NCI-H524 treated with DMSO at 0.1 percent for 48 hours (cell line): ENCODE measurements at places on chromosomes 4 and X.

DNA sequence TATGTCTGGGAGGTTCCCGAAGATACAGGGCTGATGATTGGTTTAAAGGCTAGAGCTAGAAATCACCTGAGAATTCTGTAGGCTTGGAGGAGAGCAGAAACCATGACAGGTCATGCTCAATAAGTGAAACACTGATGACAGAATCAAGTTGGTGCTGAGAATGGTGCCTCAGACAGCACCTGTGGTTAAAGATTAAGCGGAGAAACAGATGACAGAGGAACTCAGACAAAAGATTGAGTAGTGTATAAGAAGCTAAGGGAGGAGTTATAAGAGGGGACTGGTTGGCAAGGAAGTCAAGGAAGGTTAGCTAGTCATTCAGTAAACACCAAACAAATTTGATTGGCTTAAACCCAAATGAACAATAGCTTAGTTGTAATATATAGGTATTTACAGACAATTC is 385.4 kb upstream of the CNKSR2 start:
- no peak for DNase-seq

DNA sequence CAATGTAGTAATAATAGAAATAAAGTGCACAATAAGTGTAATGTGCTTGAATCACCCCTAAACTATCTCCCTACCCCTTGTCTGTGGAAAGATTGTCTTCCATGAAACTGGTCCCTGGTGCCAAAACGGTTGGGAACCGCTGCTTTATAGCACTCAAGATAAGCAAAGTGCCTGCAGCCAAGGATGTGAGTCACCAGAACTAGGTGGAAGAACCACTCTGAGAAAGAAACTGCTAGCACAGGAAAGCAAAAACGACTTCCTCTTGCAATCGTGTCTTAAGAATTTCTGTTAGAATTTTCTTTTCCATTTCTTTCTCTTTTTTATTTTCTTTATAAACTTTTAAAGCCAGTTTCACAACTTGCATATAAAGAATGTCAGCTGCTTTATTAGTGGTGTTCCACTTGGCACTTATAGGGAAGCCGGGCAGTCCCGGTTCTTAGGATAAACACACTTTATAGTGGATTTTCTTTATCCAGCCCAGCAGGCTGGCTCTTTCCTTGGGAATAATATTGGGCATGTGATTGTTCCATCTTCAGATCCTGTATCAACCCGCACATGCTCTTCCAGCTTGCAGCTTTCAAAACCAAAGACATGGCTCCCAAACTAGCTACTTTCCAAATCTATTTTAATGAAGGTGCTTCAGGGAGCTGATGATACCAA is 32.3 kb upstream of the CXCL8 start:
- no peak for DNase-seq

DNA sequence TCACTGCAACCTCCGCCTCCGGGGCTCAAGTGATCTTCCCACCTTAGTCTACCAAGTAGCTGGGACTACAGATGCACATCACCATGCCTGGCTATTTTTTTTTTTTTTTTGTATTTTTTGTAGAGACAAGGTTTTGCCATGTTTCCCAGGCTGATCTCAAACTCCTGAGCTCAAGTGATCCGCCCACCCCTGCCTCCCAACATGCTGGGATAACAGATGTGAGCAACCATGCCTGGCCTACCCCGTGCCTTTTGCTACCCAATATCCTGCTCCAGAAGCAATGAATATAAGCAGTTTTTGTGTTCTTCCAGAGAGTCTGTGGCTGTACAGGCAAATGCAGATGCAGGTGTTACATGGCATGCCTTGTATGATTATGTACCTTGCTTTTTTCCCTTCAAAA is 50.5 kb downstream of the TBC1D14 start:
- DNase-seq, result no peak

- no peak for DNase-seq
Observed at GRCh38 chr4:2261110-2261852, 628 bp downstream of the MXD4 start.

DNA sequence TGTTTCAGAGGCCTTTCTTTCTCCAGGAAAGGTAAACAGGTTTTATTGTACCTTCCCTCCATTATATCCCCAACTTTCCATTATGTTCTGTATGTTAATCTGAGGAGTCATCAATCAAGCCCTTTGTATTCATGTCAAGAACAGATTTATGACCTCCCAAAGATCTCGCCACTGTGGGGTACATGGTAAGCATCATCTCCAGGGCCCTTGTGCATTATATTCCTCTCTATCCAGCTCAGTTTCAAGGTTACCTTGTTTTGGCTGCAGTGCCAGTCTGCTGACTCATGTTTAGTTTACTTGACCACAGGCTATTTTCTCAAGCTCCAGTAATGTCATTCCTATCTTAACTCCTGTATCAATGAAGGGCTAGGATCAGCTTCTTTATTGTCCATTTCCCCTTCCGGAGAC is 125.1 kb upstream of the FRMPD4 start:
- DNase-seq, result no peak

DNA sequence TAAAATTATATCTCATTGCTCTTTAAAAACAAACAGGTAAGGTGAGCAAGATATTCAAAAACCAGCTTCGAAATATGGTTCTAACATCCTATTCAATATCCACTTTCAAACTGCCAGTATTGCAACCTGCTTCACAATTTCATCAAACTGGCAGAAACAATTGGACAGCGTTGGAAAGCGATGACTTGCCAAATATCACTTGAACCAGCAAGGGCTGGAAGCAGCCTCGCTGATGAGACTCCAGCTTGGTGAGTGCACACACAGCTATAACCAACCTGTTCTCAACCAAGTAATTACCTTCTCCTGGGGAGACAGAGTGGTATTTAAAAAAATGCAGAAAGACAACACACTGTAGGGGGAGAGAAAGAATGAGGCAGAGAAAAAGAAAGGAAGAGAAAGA is 155.8 kb upstream of the RAI2 start:
- no peak for DNase-seq

DNA sequence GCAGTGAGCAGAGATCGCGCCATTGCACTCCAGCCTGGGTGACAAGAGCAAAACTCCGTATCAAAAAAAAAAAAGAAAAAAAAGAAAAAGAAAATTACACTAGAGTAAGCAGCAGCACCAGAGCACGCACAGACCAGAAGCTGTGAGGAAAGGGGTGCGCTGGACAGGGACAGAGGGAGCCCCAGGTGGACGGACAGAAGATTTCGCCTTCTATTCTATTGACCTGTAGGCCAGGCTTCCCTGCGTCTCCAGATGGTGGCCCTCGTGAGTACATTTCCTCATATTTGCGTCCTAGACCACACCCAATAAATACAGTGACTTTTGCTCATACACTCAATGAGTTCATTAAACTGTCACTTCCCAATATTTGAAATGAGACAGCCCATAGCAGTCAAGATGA is 19.1 kb downstream of the MTNR1A start:
- no peak for DNase-seq

GRCh38 chrX:2577844-2578466 is 77.2 kb upstream of the DHRSX start:
- DNase-seq, result no peak

GRCh38 chr4:95045429-95045828 is 287.7 kb downstream of the BMPR1B start:
- no peak for DNase-seq

DNA sequence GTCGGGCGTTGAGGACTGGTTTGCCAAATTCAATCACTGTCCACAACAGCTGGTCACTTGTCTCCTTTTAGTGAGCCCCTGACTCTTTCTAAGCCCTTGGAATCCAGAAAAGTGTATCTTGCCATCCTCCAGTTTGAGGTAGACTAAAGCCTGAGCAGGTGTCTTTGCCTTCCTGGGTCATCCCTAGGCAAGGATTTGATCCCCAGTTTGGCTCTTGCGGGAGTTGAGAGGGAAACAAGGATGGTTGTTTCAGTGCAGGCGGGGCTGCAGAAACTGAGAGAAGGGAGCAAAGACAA is 2.2 kb upstream of the FGF5 start:
- DNase-seq, result no peak

DNA sequence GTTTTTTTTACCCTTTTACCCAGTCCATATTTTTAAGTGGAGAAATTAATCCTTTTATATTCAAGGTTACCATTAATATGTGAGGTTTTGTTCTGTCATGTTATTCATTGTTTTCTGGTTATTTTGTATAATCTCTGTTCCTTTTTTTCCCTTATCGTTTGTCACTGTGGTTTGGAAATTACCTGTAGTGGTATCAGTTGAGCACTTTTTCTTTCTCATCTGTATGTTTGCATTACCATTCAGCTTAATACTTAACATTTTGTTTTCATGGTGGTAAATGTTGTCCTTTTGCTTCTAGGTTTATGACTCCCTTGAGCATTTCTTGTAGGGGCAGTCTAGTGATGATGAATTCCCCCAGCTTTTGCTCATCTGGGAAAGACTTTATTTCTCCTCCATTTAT is 6.6 kb downstream of the ETDC start:
- DNase-seq, result no peak

DNA sequence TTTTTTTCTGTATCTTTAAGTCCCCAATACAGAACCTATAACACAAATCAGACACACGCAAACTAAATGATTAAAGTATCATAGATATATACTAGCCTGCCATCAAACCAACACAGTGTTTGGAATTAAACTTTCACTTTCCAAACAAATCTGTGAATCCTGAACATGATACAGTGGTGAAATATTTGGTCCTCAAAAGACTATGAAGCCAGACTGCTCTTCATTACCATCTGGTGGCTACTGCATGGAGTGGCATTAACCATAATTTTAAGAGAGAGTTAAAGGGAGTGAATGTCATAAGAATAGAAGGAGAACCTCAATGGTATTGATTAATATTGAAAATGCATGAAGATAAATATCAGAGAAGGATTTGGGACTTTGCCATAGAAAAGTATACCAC is 9.2 kb upstream of the GABRA4 start:
- peak; percentile 15 for DNase-seq

GRCh38 chr4:72207196-72207595 is 175.4 kb downstream of the NPFFR2 start:
- DNase-seq, result no peak

GRCh38 chrX:45714866-45715265 is 514.2 kb upstream of the DIPK2B start:
- DNase-seq, result no peak

GRCh38 chr4:108693211-108693610 is 42.8 kb downstream of the OSTC start:
- DNase-seq, result no peak

- no peak for DNase-seq
Observed at GRCh38 chr4:73479323-73479722, 2.2 kb upstream of the AFM start.

- no peak for DNase-seq
Observed at GRCh38 chrX:152202886-152203285, 64.5 kb upstream of the MAGEA10 start.

GRCh38 chr4:17654701-17655100 is 40.3 kb downstream of the MED28 start:
- no peak for DNase-seq

DNA sequence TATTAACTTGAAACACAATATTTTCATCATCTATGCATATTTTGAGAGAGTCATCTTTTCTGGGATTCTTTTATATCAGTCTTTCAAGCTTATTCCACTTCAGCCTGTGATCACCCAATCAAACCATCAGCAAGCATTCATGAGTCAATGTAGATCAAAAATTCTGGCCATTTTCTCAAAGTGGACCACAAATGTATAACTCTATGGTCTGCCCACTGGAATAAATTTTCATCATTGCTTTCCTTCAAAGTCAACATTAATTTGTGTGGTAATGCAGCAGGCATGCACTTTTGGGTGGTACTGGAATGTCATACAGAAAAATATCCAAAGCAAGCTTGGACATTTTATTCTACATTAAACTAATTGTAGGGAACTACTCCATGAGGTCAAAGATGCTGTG is 1013.0 kb downstream of the STIM2 start:
- DNase-seq, result no peak

DNA sequence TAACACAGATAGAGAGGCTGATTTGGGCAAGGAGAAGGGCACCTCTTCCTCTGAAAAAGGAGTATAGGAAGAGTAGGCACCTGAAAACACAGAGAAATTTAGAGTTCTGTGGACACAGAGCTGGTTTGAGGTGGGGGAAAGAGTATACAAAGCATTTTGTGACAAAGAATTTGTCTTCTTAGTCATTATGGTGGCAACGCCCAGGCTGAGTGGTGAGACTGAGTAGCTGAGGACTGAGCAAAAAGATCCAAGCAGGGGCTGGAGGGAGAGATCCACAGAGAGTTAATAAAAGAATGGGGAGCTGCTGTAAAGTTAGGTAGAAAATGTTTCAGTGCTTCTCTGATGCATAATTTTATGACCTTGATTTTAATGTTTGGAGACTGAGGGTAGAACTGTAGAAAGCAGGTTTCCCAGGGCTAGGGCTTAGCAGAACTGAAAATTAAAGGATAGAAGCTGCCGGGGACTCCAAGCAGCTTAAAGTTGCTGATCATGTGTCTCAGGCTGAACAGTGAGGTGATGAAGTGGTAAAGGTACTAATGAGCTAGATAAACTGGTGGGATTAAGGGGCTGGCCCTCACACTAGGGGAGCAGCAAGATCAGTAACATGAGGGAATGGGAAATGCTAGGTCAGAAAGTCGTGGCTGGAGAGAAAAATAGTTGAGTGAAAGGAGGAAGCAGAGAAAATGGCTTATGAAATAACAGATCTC is 118.9 kb downstream of the CEP44 start:
- no peak for DNase-seq

GRCh38 chr4:76306882-76307659 is 538 bp downstream of the STBD1 start:
- DNase-seq, result no peak

DNA sequence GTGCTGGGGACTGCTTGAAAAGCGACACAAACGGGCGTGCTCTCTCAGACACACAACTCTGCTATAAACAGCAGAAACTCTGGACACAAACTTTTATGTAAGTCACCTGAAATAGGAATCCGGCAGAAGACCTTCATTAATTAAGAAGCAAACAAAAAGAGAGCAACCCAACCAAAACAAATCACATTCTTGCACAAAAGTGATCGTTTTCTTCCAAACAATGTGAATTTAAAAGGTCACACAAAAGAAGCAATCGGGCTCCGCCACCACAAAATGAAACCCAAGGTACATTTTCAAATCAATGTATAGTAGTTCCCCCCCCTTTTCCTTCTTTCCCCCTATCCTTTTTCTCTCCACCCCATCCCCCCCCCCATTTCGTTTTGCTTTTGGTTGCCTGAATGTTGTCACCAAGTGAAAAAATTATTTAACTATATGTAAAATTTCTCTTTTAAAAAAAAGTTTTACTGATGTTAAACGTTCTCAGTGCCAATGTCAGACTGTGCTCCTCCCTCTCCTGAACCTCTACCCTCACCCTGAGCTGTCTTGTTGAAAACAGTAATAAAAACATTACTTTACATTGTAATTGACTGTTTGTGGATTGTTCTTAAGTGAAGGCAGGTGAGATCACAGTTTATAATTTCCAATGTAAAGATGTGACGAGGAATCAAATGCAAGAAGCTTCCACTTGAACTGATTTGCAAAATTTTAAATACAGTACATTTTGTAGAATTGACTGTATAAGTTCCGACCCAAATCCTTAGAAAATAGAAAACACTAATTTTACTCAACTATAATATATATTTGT is 2.4 kb downstream of the MAB21L2 start:
- no peak for DNase-seq

DNA sequence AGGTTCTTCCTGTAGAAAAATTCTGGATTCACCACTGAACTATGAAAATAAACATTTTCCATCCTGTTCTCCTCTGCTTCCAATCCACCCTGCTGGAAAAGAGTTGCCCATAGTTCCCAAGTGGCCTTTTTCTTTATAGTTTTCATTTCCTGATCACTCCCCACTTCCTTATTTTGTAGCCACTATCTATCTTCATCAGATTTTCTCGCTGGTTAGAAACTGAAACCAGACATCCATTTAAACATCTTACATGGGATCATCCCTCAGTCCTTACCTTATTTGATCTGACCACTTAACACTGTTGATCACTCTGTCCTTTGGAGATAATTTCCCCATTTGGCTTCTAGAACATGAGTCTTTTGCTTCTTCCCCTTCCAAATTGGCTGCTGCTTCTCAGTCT is 42.2 kb upstream of the SCOC start:
- DNase-seq, result no peak
